ENCODE measurements at places on chromosomes 6 and 20.

DNA sequence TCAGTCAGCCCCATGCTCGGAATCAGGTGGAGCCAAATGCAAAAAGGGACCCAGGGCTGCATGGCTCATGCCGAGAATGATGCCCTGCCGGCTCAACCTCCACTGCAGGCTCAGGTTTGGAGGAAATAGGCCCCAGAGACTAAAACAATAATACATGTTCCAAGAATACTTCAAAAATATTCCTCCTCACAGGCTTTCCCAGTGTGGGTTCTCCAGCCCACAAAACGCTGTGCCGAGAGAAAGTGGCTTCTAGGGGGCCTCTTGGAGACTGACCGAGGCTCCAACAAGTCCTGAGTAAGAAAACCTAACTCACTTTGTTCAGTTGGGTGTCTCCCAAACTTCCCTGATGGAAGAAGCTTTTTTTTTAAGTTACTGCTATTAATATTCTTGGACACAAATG lies 73.9 kb downstream of the BANF2 start:
- DNase-seq: no peak

DNA sequence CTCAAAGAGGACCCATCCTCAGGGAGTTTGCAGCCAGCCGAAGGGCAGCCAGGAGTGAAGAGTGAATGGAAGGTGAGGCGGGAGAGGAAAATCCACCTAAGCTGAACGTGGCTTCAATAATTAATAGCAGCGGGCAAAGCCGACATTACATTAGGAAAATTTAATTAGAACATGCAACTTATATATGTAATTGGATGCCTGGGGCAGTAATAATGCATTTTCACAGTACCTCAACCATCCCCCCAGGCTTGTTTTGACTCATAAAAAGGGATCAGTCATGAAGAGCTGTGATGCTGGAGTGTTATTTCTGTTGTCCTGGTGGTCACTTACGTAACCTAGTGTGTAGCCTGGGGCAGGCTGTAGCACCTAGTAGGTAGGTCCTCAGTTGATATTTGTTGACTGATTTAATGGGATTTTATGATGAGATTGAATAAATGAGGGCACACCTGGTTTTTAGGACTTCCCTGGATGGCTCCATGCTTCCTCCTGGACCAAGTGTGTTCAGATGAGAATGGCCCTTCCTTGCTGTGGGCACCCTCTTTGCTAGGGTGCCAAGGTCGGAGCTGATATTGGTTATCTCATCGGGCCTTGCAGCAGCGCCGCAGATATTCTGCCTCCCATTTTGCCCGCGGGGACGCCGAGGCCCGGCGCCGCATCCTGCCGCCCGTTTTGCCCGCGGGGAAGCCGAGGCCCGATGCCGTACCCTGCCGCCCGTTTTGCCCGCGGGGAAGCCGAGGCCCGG lies 128.8 kb downstream of the CDH26 start:
- no peak for DNase-seq

GRCh38 chr6:96889146-96889545 lies 8.5 kb downstream of the NDUFAF4 start:
- no peak for DNase-seq

GRCh38 chr6:92507552-92507951 lies 911.8 kb downstream of the EPHA7 start:
- DNase-seq: no peak

GRCh38 chr6:8229915-8230756 lies 127.8 kb upstream of the EEF1E1 start:
- no peak for DNase-seq

DNA sequence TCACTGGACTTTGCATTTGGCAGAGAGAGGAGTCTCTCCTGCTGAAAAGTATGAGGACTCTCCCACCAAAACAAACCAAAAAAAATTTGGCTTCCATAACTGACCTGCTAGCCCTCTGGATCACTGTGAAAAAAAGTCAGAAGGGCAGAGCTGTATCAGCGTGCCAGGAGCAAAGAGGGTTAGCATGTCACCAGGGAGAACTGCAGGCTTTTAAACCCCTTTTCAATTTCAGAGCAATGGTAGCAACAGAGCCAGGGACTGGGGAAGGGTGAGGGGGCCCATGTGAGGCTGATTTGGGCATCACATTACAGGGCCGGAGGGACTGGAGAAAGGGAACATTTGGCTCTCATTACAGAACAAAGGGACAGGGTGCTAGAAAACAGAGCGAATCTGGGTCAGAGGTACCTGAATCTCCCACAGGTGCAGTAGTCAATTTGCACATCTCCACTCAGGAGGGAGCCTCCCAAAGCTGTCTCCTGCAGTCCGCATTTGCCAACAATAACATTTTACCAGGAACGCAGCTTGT lies 185.7 kb upstream of the EYA4 start:
- peak; percentile 33 for DNase-seq

GRCh38 chr20:9241232-9241692 lies 172.4 kb downstream of the PLCB4 start:
- DNase-seq: no peak

GRCh38 chr6:155786528-155786927 lies 330.9 kb upstream of the NOX3 start:
- no peak for DNase-seq

DNA sequence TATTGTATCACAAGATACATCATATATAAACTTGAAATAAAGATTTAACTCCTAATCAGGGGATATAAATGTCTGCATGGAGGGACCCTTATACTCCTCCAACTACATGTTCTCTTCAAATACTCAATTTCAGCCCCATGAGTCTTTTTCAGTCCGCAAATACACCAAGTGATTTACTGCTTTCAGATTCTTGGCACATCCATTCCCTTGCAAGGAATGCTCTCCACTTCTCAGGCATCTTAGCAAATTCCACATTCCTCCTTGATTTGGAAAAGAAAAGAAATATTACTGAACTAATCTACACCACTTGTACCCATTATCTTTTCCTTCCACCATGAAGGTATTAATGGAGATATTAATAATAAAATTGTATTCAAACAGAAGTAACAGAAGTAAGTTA lies 999.4 kb upstream of the GJE1 start:
- no peak for DNase-seq

DNA sequence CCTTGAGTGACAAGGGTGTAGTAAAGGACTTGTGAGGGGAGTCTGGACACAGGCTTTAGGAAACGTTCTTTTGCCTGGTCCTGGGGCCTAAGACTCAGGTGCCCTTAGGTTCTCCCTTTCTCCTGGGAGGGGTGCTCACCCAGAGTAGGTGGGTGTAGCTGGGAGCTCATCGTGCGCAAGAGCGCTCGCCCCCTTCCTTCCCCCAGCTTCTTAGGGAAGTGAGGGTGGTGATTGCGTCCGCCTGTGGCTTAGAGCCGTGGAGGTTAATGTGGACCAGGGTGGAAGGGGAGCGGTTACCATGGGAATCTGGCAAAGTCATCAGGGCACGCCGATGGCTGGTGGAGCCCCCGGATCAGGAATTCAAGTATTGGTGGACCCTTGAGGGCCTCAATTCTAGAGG lies 3.3 kb upstream of the AARS2 start:
- no peak for DNase-seq

GRCh38 chr20:54643761-54644160 lies 168.4 kb downstream of the DOK5 start:
- DNase-seq: no peak

- DNase-seq: no peak
Measured at GRCh38 chr6:80250391-80250997, 144.0 kb downstream of the BCKDHB start.

GRCh38 chr6:72890233-72890632 lies 268.4 kb downstream of the KCNQ5 start:
- DNase-seq: no peak

DNA sequence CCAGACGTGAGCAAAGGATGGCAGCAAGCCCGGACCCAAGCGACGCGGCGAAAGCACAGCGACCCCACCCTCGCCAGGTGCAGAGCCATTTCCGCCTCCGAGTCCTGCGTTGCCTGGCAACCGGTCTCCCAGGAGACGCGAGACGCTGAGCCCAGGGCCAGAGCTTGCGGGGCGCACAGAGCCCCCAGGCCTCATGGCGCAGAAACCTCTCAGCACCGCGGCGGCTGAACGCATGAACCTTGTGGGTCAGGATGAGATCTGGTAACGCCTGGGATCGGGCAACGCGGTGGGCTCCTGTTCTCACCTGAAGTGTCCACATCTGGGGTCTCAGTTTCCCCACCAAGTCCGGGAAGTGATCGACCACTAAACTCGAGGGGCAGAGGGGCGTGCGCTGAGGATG lies 77.7 kb downstream of the ANKRD60 start:
- peak; percentile 83 for DNase-seq

DNA sequence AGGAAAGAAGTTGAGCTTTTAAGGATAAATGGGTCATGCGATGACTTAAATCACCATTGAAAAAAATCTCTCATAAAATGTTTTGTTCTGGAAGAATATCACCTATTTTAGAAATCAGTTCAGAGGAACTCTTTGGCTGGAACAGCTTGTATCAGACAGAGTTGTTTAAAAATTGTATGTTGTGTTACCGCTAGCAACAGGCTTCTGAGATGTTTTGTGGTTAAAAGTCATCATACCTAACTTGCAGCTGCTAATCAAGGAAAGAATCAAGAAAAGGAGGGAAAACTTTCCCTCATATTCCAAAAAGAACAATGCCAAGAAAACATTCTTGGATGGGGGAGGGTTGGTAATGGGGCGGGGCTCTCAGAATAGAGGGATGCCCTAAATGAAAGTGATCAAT lies 220.7 kb upstream of the CITED2 start:
- no peak for DNase-seq

DNA sequence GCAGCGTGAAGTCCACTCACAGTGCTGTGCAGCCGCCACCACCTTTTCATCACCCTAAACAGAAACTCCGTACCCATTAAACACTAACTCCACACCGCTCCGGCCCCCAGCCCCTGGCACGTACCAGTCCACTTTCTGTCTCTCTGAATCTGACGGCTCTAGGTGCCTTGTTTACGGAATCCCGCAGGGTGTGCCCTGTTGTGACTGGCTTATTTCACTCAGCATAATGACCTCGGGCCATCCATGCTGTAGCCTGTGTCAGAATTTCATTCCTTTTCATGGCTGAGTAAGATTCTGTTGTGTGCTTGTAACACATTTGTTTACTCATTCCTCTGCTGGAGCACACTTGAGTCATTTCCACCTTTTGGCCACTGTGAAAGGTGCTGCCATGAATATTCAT lies 18.0 kb downstream of the TCFL5 start:
- DNase-seq: no peak

GRCh38 chr20:40562031-40562430 lies 127.0 kb downstream of the MAFB start:
- no peak for DNase-seq

- no peak for DNase-seq
Measured at GRCh38 chr20:5077761-5078387, 41.9 kb downstream of the PCNA start.

DNA sequence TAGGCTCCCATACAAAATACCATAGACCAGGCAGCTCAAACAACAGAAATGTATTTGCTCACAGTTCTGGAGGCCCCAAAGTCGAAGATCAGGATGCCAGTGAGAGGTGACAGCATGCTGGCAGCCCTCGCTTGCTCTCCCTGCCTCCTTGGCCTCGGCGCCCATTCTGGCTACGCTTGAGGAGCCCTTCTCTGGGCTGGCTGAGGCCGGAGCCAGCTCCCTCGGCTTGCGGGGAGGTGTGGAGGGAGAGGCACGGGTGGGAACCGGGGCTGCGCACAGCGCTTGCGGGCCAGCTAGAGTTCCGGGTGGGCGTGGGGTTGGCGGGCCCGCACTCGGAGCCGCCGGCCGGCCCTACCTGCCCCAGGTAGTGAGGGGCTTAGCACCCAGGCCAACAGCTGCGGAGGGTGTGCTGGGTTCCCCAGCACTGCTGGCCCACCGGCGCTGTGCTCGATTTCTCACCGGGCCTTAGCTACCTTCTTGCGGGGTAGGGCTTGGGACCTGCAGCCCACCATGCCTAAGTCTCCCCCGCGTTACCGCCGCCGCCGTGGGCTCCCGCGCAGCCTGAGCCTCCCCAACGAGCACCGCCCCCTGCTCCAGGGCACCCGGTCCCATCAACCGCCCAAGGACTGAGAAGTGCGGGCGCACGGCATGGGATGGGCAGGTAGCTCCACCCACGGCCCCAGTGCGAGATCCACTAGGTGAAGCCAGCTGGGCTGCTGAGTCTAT lies 32.6 kb upstream of the SERPINB9 start:
- no peak for DNase-seq

- DNase-seq: no peak
Measured at GRCh38 chr6:1075880-1076279, 236.0 kb upstream of the FOXQ1 start.

DNA sequence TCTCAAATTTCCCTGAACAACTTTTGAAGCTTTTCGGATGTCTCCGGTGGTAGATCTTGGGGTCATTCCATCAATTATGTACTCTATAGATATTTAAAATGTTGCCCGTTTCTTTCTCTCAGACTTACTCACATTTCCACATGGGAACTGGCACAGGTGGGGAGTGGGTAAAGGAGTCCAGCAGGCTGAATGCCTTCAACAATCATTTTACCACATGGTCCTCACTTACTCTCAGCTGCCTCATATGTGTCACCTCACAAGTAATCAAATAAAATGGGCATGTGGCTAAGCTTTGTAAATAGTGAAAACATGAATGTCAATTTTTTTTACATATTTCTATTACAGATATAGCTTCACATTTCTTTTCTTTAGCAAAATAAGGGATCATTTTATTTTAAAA lies 677 bp downstream of the HLA-DQA1 start:
- no peak for DNase-seq

DNA sequence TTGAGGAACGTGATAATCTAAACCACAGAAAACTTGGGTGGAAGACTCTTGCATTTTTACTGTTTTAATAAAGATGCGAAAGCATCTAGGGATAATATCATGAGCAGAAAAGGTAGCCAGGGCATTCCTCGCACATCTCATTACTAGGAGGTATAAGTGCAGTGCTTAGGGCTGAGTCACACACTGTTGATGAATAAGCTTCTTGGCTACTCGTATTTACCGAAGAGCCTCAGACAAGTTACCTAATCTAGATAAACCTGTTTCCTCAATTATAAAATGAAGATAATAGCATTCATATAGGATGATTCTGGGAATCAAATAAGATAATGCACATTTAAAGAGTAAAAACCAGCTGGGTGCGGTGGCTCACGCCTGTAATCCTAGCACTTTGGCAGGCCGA lies 780 bp upstream of the KIAA0319 start:
- no peak for DNase-seq

GRCh38 chr6:148518511-148519156 lies 176.0 kb downstream of the SASH1 start:
- no peak for DNase-seq

- peak; percentile 66 for DNase-seq
Measured at GRCh38 chr20:3744806-3745685, 12.6 kb downstream of the HSPA12B start.

- no peak for DNase-seq
Measured at GRCh38 chr6:132812255-132812732, 2.1 kb upstream of the RPS12 start.

GRCh38 chr20:53883098-53883911 lies 187.1 kb downstream of the BCAS1 start:
- no peak for DNase-seq

DNA sequence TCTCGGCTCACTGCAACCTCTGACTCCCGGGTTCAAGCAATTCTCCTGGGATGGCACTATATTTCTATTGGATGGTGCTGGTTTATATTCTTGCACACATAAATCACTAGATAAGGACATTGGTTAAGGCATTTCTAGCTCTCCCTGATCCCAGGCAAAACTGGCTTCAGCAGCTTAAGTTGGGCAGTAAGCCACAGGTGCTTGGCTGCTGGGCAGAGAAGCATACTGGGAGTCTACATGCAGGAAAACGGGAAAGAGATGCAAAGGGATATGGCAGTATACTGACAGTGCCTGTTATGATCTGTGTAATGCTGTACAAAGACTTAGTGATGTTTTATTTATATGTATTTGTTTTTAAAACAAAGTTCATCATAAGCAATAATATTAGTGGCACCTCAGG lies 33.3 kb upstream of the ZFP64 start:
- DNase-seq: no peak

All from eye (tissue), 1 donor.